ENCODE measurements at places on chromosomes 4 and X. TPM values are rescaled to one million over a fixed set of nuclear protein-coding genes. Genes with fewer than 3 reads are reported as not detected.

- DNase-seq: no peak
These were observed 30.8 kb upstream of the LRBA start for GRCh38 chr4:151045907-151046306.

- DNase-seq: no peak
These were observed 74.6 kb downstream of the SHROOM2 start for GRCh38 chrX:9860826-9861225.

GRCh38 chr4:126539771-126540170 is 1093.0 kb upstream of the INTU start:
- no peak for DNase-seq

DNA sequence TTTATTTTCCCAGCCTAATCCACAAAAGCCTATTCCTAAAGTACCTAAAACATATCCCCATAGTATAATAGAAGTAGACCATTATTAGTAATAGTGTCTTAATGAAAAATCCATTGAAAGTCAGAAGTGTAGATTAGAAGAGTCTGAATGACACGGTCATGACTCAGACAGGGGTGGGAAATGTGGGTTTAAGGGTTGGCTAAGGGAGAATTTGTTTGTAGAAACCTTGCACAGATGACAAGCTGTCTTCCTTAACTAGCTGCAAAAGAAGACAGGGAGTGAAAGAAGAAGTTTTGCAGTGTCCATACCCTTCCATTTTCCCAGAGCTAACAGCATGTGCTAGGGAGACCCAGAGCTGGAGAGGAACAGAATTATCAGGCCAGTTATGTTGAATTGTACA is 242.7 kb upstream of the ETNPPL start:
- no peak for DNase-seq

GRCh38 chr4:157265281-157265680 is 44.8 kb downstream of the GRIA2 start:
- no peak for DNase-seq

GRCh38 chrX:103107836-103108235 is 14.9 kb upstream of the NXF3 start:
- DNase-seq: no peak

DNA sequence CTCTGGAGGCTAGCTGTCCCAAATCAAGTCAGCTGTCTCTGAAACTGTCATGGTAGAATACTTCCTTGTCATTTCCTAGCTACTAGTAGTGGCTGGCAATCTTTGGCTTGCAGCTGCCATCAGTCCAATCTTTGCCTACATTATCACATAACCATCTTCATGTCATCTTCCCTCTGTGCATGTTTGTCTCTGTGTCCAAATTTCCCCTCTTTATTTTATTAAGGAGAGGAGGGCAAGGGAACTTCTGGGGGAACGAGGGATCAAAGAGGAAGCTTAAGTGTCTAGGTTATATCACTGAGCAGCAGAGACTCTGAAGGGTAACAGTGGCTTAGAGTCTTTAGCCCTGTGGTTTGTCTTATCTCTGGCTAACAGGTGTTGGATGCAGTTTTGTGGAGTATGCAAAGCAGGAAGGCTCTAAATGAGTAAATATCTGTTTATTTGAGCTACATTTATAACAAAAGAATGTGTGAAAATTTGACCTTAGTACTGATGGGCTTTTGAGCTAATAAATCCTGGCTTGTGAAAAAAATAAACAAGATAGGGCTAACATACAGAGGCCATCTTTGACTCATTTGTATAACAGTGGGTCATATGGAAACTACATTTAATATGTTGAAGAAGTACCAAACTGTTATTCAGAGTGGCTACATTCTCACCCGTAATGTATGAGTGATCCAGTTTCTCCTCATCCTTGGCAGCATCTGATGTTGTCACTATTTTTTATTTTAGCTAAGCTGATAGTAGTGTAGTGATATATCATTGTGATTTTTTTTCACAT is 49.4 kb upstream of the ENOX2 start:
- DNase-seq: no peak

GRCh38 chr4:184473499-184474262 is 669 bp downstream of the IRF2 start:
- peak; percentile 59 for DNase-seq

DNA sequence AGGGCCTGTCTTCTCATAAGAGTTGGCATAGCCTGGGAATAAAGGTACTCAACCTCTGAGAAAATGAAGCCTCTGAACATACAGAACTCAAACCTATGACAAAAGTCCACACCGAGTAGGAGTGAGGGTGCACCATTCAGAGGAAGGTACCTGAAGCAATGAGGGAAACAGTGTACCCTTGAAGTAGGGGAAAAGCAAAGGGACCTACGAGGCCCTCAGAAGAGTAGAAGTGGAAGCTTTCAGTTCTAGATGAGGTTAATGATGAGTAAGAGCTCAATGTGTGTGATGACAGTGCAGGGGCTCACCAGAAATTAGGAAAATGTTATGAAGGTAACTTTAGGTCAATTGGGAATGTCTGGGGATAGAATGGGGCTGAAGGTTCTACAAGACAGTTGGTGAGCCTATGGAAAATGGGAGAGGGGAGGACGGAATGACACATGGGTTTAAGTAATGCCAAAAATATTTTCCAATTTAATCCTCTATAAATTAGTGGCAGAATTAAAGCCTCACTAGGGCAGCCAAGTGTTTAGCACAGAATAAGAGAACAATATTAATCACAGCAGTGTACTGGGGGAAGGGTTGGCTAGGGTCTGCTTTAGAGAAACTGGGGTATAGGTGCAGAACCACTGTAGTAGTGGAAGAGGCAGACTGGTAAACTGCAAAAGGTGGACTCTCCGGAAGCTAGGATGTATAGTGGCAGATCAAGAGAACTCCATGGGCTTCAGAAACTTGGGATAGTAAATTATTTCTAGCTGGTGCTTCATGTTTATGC is 39.8 kb downstream of the RAB33A start:
- DNase-seq: no peak

DNA sequence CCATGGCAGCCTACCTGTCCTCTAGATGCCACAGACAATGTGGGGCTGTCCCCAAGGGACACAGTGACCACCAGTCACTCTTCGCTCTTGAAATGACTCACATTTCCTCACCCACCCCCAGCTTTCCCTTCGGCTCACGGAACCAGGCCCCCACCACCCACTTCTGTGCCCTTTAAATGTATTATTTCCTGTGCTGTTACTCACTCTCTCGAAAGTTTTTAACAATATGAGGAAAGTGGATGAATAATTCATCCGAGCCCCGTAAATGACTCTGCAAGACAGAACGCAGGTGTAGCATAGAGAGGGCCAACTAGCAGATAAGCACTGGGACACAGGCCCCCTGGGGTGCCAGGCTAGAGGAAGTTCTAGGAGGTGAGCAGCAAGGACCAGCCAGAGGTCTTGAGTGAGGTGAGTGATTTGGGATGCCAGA is 179.5 kb upstream of the TBL1X start:
- DNase-seq: peak; percentile 71

DNA sequence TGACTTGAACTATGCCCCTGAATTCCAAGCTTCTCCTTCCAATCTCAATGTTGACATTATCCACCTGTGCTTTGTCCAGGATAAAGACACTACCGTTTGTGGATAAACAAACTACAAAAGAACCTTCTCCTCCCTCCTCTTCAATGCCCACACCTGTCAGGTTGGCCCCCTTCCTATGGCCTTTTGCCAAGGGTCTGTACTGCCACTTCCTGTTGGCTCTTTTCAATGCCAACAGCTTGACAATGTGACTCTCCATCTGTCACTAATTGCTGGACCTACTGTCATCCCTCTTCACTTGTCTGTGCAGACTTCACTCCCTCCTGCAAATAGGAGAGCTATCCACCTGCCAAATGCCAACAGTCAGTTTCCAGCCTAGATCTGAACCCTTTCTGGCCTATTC is 35.8 kb upstream of the MID1 start:
- DNase-seq: no peak

- DNase-seq: peak; percentile 7
These were observed 42.3 kb upstream of the HMX1 start for GRCh38 chr4:8913858-8914460.

GRCh38 chr4:57098941-57099340 is 11.2 kb downstream of the IGFBP7 start:
- no peak for DNase-seq

GRCh38 chr4:180423712-180424057 is 1819.5 kb upstream of the TENM3 start:
- DNase-seq: no peak

- DNase-seq: no peak
These were observed 3.8 kb upstream of the DCAF4L1 start for GRCh38 chr4:41977709-41978108.

GRCh38 chr4:170038769-170039168 is 12.6 kb upstream of the MFAP3L start:
- DNase-seq: no peak

- no peak for DNase-seq
These were observed 55.6 kb downstream of the CYLC1 start for GRCh38 chrX:83916525-83916924.

DNA sequence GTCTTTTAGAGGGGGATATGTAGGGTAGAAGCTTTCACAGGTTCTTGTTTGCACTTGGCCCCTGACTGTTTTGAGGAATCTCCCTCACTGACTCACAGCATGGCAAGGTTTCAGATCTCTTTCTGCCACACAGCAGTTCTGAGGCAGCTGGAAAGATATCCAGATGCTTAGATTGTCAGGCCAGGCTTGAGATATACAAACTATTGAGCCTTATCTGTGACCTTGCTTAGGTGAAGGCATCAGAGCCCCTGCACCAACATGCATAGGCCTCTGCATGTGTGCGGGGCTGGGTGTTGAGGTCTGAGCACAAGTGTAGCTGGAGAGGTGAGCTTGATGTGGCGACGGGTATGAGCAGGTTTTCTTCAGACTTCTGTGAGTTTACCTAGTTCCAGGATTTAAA is 80.9 kb upstream of the MSANTD1 start:
- DNase-seq: no peak

SCRG1 gene
- not detected for total RNA-seq

ZBTB33 gene
- 12.8 TPM for total RNA-seq

GSX2 gene
- not detected for total RNA-seq
